ENCODE measurements at places on chromosomes 11 and 22.

- no peak for DNase-seq
Observed at GRCh38 chr11:37422511-37422910, 824.5 kb upstream of the RAG2 start.

- no peak for DNase-seq
Observed at GRCh38 chr11:36510594-36510942, 496 bp upstream of the TRAF6 start.

- no peak for DNase-seq
Observed at GRCh38 chr11:130162733-130163132, 3.2 kb downstream of the ST14 start.

DNA sequence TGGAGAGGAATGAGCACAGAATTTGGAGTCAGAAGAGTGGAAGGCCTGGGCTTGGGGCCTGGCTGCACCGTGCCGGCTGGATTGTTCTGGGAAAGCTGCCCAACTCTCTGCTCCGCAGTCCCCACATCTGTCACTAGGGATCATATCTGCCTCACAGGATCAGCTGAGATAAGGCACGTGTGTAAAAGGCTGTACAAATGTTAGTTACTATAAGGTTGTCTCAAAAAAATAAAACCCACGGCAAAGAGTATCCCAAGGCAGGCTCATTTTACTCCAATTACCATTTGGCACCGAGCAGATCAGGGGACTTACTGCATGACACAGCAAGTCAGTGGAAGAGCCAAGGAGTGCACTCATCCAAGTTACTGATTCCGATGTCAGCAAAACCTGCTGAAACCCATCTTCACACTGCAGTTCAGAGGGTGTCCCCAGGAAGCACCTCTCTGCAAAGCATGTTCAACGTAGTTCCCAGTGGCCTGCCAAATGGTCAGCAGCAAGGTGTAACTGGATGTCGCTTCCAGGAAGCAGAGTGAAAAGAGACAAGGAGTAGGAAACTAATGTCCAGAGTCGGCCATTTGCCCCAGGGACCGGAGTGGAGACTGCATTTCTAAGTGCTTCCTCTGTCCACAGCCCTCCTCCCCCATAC lies 18.1 kb upstream of the MRTFA start:
- no peak for DNase-seq

DNA sequence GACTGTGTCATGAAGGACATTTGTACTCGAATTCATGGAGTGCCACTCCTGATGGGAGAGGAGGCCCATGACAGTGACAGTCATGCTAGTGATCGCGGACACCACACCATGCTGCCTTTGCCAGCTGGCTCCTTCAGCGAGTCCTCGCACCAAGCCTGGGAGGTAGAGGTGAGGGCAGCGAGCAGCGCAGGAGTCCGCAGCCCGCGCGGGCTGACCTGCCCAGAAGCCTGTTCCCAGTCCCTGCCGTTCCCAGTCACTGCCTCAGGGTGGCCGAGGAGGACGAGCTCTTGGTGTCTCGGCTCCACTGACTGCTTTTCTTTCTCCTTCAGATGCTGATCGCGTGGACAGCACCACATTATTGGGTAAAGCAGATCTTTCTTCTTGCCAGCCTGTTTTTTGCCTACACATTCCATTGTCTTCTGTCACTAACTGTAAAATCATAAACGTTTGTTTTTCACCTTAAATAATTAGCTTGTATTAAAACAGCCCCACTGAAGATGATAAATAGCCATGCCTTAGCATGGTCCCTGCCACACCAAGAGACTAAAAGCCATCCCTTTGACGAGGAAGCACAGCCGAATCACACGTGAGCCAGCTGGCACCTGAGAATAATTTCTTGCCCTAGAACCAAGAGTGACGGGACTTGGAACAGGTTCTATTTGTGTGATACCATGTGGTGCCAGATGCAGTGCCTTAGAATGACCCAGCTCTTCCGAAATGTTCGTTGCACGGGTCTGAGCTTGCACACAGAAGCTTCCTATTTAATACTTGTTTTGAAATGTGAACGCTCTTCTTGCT lies 25.5 kb downstream of the FAM118A start:
- no peak for DNase-seq

DNA sequence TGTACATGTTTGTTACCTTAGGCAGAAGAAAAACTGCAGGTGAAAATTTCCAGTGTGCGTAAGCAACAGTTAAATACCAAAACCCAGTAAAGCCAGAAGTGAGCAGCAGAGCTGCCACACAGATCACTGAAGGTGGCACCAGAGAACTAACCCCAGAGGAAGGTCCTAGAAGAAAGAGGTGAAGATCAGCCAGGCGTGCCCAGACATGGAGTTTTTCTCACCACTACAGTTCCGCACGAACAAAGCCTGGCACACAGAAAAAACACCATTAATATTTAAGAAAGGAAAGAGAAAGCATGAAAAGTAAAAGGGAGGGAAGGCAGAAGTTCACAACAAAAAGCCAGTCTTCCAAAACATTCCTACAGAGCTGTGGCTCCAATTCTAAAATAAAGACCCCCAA lies 60.7 kb downstream of the STK33 start:
- peak; percentile 15 for DNase-seq
